GM18507 (cell line): ENCODE measurements at places on chromosomes 4 and X.

- DNase-seq = no peak
Measured at GRCh38 chrX:16807976-16808542, 21.8 kb downstream of the TXLNG start.

GRCh38 chr4:184384056-184384809 lies 90.1 kb downstream of the IRF2 start:
- peak; percentile 42 for DNase-seq

DNA sequence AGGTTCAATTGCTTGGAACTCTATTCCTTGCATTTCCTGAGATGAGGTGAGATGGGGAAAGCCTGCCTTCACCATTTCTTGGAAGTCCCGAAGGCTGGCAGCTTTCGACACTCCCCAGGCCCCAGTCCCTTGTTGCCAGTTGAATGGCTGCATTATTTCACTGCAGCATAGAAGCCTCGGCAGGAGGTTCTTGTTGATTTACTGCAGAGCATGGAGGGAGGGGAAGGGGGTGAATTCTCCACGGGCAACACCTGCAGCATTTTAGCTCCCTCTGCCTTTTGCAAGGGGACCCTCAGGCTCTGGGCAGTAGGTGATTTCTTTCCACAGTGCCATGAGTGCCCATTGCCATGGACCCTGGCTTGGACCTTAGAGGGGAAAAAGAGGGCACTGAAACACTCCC lies 10.7 kb upstream of the BCLAF3 start:
- no peak for DNase-seq

GRCh38 chr4:106914223-106914622 lies 121.9 kb downstream of the DKK2 start:
- no peak for DNase-seq

- DNase-seq = no peak
Measured at GRCh38 chr4:167775375-167775774, 317.0 kb upstream of the ANXA10 start.

GRCh38 chr4:162954976-162955375 lies 211.7 kb downstream of the NAF1 start:
- no peak for DNase-seq

DNA sequence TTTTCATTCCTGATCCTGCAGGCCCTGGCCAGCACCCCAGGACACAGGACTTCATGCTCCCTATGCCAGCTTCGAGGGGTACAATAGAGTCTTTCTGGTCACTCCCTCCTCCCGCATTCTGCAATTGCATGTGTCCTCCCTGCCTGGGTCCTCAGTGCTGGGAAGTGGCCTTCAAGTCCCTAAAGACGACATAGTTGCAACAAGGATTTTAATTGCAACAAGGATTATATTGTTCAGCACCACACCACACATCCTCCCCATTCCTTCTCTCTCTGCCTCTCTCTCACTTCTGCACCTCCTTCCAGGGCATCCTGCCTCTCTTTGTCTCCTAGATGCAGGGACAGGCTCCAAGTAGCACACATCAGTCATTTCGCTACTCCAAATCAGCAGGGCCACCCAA lies 25.5 kb downstream of the SCD5 start:
- no peak for DNase-seq

GRCh38 chrX:29911673-29912072 lies 303.7 kb upstream of the MAGEB2 start:
- DNase-seq = no peak

DNA sequence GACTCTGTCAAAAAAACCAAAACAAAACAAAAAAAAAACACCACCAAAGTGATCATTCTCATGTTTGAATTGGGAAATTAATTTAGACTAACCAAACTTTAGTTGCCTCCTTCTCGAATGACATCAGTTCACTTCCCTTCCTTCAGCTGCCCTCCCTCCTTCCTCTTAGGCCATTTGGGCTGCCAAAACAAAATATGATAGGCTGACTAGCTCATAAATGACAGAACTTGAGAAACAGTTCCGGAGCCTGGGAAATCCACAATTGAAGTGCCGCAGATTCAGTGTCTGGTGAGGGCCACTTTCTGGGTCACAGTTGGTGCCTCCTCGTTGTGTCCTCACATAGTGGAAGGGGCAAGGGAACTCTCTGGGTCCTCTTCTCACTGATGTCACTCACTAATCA lies 16.1 kb upstream of the WAS start:
- DNase-seq = no peak

DNA sequence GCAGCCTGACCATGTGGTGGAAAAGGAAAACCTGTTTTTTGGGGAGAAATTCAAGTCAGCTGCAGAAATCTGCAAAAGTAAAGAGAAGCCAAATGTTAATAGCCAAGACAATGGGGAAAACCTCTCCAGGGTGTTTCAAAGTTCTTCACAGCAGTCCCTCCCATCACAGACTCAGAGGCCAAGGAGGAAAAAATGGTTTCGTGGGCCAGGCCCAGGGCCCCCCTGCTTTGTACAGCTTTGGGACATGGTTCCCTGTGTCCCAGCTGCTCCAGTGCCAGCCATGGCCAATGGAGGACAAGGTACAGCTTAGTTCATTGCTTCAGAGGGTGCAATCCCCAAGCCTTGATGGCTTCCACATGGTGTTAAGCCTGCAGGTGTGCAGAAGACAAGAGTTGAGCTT lies 15.2 kb upstream of the YTHDC1 start:
- DNase-seq = no peak

DNA sequence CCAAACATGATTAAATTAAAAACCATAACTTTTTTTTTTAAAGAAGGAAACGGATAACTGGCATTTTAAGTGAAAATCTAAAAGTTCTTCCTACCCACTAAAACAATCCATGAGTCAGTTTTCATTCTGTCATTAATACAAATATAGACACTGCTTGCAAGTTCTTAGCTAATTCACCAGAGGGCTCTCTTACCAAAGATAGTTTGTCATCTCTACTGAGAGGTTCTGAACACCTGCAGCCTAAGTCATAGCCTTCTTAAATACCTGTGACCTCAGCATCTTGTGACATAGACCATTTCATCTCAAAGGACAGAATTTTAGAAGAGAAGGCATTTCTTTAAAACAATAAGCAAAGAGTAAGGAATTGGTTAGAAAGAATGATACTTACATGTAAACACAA lies 65.3 kb upstream of the FAM120C start:
- DNase-seq = no peak

GRCh38 chr4:168441412-168441811 lies 38.9 kb downstream of the DDX60L start:
- no peak for DNase-seq
